Peyer's patch (tissue), 4 donors: ENCODE measurements at places on chromosomes 3 and 15.

DNA sequence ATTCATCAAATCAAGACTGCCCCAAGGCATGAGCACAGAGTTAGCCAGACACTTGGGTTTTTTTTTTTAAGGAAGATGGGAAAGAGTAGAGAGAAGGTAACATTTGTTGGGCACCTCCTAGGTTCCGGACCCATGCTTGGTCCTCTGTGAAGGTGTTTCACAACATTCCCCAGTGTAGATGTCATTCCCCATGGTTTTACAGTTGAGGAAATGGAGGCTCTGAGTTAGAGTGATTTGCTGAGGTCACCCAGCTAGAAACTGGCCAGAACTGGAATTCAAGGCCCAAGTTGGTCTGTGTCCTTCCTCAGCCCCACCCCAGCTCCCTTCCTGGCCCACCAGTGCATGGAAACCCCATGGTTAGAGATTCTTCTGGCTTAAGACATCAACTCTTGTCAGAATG lies 19.9 kb downstream of the WNT7A start:
- DNase-seq, result no peak

DNA sequence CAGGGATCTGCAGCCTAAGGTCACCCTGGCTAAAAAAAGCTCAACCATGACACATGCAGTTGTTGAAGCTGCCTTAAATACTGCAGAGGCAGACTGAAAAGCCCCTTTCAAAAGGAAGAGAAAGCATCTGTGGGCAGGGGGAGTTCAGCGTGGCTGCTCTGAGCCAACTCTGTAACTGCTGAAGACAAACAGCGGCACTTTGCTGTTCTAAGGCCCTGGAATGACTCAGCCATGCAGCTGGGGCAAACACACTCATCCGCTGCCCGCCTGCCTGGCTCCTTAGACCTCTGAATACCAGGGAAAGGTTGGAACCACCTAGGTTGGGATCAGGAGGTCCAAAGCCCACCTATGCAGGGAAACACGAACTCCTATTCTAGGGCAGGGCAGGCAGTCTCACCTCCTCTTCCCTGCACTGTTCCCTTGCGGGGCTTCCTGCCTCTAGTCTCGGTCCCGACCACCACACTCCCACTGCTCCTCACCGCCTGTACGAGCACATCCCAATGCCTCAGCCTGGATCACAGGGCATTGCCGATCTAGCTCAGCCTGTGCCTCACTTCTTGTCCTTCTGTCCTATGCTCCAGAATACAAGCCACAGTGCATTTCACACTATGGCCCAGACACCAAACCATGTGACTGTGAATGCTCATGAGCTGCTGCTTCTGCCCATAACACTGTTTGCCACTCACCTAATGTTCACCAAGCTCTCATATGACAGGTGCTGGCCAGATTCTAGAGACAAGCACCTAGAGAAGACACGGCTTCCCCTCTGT lies 6.6 kb upstream of the MUSTN1 start:
- no peak for DNase-seq

GRCh38 chr3:195168009-195168762 lies 102.8 kb downstream of the XXYLT1 start:
- no peak for DNase-seq

DNA sequence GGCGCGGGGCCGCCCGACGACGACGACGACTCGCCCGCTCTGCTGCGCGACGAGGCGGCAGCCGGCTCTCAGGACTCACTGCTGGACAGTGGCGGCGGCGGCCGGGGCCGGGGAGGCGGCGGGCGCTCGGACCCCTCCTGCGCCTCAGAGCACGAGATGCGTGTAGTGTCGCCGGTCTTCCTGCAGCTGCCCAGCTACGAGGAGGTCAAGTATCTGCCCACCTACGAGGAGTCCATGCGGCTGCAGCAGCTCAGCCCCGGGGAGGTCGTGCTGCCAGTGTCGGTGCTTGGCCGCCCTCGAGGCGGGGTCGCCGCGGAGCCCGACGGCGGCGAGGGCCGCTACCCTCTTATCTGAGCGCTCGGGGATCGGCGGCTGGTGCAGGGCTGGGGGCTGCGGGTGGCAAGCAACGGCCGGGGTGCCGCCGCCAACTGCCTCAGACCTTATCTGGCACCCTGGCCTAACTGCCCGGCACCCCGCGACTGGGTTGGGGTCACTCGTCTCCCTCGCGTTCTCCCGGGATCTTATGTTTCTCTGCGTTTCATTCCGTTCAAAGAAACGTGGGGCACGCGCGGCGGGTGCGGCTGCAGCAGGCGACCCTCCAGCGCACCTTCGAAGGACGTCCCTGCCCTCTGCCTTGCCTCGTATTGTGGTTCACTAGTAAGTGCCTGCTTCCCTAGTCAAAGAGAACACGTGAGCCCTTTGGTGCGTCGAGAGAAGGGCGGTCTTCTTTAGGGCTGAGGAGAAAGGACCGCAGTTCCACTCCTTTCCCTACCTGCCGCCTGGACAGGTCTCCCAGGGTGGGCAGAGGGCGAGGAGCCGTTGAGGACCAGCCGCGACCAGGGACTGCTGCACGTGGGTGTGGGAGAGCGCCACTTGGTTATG lies 1.0 kb downstream of the C3orf80 start:
- no peak for DNase-seq

DNA sequence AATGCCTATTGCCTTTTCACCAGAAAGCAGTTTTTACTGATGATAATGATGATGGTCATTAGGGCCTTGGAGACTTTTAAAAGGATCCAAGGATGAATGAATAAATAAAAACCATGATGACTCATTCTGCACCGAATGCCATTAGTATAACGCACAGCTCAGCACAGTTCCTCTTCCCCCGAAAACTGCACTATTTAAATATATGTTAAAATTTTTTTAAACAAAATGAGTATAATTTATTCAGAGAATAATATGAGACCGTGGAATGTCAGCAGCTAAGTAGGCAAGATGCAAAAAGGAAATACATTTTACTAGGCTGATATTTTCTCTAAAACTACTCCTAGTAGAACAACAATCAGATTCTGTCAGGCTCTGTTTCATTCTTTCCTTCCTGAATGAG lies 83.4 kb upstream of the NANOGP8 start:
- DNase-seq, result no peak

- DNase-seq, result no peak
Measured at GRCh38 chr15:45549541-45550220, 27.1 kb upstream of the SLC30A4 start.

DNA sequence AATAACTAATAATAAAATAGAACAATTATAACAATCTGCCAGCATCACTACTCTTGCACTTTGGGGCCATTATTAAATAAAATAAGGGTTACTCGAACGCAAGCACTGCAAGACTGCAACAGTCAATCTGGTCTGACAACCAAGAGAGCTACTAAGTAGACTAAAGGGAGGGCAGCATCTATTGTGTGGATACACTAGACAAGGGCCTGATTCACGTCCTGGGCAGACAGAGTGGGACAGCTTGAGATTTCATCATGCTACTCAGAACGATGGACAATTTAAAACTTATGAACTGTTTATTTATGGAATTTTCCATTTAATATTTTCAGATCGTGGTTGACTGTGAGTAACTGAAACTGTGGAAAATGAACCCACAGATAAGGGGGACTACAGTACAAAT lies 39.5 kb downstream of the TNIK start:
- no peak for DNase-seq

GRCh38 chr3:119146578-119147375 lies 812 bp downstream of the TEX55 start:
- no peak for DNase-seq

GRCh38 chr3:46455231-46456115 lies 9.2 kb downstream of the LTF start:
- no peak for DNase-seq

GRCh38 chr3:146832857-146833458 lies 227.8 kb upstream of the PLSCR5 start:
- no peak for DNase-seq

- DNase-seq, result peak; percentile 89
Measured at GRCh38 chr15:31327669-31328427, 1.2 kb downstream of the KLF13 start.

DNA sequence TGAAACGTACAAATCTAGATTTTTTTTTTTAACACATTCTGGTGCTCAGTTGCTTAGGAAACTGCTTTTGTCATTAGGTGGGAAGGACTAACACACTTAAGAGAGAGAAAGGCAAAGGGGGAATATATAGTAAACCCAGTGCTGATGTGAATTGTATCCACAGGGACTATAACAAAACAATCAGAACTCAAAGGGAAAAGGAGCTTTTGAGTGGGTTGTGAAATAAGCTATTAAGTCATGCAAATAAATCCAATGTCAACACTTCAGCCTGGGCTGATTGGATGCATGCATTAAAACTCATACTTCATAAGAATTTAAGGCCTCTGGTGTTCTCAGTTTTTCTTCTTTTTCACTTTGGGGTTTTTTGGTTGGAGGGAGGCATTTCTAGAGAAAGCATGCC lies 628.9 kb downstream of the FHIT start:
- no peak for DNase-seq

- no peak for DNase-seq
Measured at GRCh38 chr3:187398955-187399354, 30.8 kb downstream of the RTP4 start.

DNA sequence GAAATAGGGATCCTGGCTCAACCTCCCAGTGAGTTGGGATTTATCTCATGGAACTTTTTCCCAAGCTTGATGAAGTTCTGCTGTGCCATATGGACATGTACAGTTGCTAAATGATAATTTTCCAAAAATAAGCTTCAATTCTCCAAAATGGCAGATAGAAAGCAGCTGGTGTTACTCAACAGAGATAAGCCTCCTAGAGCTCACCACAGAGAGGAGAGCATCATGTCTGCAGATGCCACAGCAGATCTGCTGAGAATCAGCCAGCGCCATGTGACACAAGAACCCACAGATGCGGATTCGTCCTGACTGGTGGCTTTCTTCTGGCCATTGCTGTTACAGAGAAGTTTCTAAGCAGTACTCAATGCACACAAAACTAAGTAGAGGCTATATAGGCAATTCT lies 50.6 kb downstream of the AGTR1 start:
- DNase-seq, result no peak

DNA sequence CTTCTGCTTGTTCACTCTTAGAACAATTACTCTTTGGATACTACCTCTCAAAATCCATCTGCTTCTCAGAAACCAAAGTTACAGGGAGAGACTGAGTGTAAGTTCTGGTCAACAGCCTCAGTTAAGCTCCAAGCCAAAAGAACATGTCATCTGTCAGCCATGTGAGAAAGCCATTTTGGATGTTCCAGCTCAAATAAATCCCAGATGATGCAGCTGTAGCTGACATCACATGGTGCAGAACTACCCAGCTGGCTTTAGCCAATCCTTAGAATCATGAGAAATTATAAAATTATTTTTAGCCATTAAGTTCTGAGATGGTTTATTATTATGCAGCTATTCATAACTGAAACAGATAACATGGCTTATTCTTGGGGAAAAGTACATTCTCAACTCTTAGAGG lies 696.0 kb downstream of the ZNF385D start:
- no peak for DNase-seq

- no peak for DNase-seq
Measured at GRCh38 chr3:55369141-55369847, 117.8 kb downstream of the WNT5A start.

- DNase-seq, result peak; percentile 42
Measured at GRCh38 chr3:4474683-4475490, 7.8 kb upstream of the SUMF1 start.

DNA sequence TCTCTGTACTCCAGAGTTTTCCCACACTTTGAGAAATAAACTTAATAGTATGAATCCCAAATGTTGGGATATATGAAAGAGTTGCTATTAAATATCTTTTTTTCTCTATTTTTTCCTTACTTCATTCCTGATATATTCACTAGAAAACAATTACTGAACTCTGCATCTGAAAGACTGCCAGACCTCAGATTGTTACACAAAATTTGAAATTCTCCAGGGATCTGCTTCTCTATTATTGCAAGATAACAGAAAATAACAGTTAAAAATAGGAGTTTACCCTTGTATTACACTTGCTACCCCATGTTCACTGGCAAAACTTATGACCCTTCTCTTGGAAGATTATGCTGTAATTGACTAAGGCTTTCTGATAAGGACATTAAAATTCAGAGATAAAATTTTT lies 11.7 kb upstream of the P3H2 start:
- DNase-seq, result no peak

- DNase-seq, result no peak
Measured at GRCh38 chr15:34591306-34591705, 7.9 kb upstream of the GOLGA8B start.

- DNase-seq, result no peak
Measured at GRCh38 chr3:111714305-111714704, 119.2 kb upstream of the ZBED2 start.

DNA sequence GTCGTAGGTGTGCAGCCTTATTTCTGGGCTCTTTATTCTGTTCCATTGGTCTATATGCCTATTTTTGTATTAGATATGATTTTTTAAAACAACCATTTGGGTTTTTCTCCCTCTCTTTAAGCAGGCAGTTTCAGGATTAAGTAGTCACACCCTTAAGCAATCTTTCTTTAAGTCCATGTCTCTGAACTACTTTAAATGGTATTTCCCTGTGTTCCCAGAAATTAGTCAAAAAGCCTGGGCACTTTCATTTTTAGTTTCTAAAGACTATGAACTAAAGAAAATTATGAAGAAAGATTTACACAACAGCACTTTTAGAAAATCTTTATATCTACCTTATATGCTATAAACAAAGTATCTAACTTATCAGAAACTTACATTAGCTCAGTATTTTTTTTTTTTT lies 110.3 kb downstream of the FAIM start:
- no peak for DNase-seq

GRCh38 chr3:40613306-40613705 lies 88.5 kb downstream of the ZNF621 start:
- no peak for DNase-seq

GRCh38 chr15:93826293-93826692 lies 405.1 kb upstream of the MCTP2 start:
- no peak for DNase-seq

- no peak for DNase-seq
Measured at GRCh38 chr15:85672332-85673084, 122.2 kb downstream of the KLHL25 start.

DNA sequence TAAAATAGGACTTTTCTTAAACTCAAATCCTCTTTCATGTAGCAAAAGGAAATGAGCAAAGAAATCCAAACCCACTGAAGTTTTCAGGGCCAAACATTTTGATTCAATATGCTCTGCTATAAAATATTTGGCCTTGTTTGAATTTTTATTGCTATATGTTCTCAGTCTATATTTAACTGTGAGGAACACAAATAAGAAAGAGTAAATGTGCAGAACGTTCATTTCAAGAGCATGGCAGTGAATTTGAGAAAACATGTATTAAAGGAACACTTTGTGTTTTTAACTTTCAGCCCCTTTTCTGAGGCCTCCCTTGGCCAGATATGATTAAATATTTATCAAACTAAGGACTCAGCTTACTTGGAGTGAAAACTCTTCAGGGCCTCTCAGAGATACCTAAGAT lies 124.7 kb upstream of the CCNL1 start:
- DNase-seq, result no peak

- no peak for DNase-seq
Measured at GRCh38 chr3:13792512-13793371, 87.1 kb downstream of the WNT7A start.

- DNase-seq, result no peak
Measured at GRCh38 chr3:109137761-109138160, 1.2 kb downstream of the C3orf85 start.

- no peak for DNase-seq
Measured at GRCh38 chr3:105843994-105844393, 24.8 kb downstream of the CBLB start.
